CD8-positive, alpha-beta T cell (primary cell): ENCODE measurements at places on chromosomes 6 and 20.
A peak's percentile ranks its signal among the peaks of the same experiment; 100 is the strongest.

DNA sequence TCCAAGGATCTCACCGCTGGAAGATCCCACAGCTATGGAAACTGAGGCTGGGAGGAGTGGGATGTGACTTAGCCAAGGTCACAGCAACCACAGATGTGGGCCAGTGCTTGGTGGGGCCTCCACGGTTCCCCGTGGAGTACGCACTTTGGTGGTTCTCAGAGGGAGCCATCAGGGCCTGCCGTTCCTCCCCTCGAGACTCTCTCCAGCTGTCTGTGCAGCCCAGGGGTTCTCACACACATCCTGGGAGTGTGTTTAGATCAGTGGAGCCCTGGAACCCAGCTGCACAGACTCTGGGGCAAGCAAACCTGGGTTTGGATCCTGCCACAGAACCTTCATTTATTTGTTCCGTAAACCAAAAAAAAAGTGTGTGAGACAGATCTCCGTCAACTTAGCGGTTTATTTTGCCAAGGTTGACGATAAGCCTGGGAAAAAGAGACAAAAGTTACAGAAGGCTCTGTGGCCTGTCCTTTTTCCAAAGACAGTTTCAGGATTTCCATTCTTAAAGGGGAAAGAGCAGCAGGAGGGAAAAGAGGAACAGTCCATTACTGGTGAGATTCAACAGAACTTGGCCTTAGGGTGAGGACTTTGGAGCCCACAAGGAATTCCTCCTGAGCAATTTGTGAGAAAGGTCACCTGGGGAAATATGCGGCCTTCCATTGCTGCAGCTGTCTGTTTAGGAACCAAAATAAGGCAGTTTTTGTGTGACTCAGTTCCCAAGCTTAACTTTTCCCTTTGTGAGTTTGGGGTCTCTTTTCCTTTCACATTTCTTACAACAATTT is 13.6 kb upstream of the MYMX start:
- DNase-seq: no peak

- DNase-seq: no peak
These were observed 50.5 kb upstream of the BMP6 start for GRCh38 chr6:7675353-7675945.

- DNase-seq: no peak
These were observed 280.5 kb downstream of the DHX35 start for GRCh38 chr20:39242614-39243013.

DNA sequence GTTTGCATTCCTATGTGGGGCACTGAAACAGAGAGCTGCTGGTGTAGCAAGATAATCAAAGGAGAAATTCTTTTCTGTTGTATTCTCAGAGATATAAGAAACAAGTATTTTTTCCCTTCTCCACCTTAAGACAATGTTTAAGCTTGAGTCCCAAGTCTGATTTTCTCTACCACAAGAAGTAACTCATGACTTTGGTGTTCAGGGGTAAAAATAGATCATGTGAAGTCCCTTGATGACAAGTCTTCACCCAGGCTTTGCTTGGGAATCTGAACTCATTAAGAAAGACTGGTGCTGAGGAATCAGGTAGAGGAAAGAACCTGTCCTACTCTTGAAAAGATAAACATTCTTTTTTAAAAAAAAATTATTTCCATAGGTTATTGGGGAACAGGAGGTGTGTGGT is 205.6 kb downstream of the ALDH8A1 start:
- no peak for DNase-seq

GRCh38 chr6:165106261-165106660 is 203.1 kb downstream of the C6orf118 start:
- DNase-seq: no peak

DNA sequence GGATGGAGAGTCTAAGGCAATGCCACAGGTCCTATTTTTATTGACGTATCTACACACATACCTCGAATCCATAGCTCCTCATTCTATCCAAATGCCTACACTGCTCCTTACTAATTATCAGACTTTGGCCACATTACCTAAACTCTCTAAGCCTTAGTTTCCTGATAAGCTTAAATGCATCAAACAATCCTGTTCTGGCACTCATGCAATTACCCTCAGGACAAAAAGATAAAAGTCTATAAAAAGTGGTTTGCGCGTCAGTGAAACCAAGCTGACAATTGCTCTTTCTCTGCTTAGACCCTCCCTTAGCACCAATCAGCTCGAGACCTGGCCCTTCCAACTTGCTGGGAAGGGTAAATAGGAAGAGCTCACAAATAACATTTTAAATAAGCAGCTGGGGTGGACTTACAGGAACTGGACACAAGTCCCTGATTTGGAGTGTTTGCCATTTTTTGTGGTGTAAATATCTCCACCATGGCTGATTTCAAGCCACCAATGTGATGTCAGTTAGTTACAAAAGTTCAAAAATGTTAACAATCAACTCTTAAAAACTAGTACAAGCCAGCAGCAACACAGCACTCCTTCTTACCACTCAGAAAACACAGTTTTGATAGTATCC is 7.2 kb upstream of the PLEKHG1 start:
- no peak for DNase-seq

GRCh38 chr20:39960522-39961428 is 728.3 kb downstream of the MAFB start:
- DNase-seq: no peak

DNA sequence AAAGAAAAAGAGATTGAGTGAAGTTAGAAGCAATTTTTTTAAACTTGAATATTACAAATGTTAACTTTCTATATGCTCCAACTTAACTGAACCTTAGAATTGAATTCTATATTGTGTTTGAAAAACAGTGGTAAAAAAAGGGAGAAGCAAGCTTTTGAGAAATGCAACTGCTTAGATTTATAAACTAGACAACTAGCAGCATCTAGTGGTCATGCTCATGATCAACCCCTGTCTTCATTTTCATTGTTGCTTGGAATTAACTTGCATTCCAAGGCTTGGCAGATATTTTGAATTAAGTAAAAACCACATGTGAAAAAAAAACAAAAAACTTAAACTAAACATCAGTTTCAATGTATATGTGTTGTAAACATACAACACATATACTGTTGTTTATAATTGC is 113.1 kb downstream of the C6orf58 start:
- DNase-seq: no peak

- no peak for DNase-seq
These were observed 25.0 kb upstream of the SH3BGRL2 start for GRCh38 chr6:79605968-79606764.

DNA sequence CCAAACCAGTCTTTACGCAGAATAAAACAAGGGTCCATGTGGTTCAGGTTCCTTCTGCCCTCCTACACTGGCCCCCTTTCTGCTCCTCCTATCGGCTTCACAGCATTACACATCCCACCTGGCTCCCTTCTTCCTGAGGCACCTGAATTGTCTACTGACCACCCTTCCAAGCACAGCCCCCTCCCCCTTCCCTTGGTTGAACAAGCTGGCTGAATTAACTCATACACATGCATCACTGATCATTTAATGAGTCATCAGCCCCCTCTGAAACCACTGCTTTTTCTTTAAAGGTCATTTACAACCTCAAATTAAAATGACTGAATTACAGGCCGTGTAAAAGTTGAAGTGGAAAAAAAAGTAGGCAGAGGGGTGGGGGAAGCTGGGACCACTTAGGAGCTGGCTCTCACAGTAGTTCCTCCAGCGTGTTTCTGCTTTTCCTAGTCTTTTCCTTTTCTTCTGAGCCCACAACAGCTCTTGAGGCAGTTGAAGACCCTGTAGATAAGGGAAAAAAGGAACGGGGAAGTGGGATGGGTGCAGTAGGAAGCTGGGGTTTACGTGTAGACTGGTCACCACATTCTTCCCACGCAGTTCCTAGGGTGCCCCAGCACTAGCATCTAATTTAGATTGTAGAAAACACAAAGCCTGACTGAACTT is 67.6 kb downstream of the FYN start:
- DNase-seq: no peak

DNA sequence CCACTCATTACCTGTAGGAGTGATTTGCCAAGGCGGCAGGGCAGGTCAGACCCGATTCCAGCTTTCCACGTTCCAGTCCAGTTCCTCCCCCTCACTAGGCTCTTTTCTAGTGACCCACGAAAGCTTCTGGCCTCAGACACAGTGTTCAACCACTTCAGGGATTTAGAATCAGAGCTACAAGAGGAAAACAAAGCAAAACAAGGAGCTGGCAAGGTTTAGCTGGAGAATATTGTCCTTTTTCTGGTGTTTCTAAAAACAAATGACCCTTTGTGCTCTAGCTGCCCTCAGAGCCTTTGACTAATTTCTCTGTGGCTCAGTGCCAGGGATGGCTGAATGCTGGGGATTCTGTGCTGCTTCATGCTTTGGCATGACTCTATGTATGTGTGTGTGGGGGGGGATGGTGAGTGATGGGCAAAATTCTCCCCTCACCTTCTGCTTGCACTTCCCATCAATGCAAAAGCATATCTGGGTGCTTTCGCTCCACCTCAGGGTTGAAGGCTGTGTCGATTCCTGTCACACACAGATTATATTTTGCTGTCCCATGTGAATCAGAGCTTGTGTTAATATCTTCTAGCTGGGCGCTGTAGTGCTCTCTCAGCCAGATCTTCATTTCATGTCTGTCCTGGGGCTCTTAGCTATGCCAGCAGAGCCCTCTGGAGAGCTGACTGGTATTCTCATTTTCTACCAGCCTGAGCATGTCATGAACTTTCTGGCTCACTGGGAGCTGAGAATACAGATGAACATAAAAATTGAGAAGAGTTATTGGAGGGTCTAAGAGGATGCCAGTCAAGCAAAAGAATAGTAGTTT is 19.3 kb upstream of the NEDD9 start:
- DNase-seq: no peak

GRCh38 chr6:44504301-44504791 is 116.8 kb downstream of the CDC5L start:
- no peak for DNase-seq

DNA sequence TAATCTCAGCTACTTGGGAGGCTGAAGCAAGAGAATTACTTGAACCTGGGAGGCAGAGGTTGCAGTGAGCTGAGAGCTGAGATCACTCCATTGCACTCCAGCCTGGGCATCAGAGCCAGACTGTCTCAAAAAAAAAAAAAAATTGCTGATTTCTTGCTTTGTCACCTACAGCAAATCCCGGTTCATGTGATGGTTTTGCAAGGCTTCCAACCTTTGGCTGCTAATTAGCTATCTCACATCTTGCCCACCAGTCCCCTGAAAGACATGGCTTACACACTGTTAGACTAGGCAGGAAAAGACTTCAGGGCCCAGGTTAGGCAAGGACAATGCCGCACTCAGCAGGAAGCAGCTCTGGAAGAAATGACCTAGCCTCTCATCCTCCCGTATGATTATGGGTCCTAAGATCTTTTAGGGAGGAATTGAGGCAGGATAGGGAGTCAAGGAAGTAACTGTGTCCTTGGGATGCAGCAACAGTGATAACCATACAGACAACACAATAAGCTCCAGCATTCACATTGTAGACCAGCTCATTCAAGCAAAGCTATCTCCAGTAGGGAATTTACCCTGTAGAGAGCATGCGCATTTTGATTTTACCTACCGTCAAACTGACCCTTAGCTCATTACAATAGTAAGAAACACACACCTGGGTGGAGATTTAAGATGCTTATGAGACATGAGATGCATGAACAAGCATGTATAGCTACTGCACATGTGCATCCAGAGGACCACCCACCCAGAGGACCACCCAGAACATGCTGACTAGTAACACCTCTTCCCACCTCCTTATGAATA is 40.5 kb upstream of the POU5F1 start:
- no peak for DNase-seq

DNA sequence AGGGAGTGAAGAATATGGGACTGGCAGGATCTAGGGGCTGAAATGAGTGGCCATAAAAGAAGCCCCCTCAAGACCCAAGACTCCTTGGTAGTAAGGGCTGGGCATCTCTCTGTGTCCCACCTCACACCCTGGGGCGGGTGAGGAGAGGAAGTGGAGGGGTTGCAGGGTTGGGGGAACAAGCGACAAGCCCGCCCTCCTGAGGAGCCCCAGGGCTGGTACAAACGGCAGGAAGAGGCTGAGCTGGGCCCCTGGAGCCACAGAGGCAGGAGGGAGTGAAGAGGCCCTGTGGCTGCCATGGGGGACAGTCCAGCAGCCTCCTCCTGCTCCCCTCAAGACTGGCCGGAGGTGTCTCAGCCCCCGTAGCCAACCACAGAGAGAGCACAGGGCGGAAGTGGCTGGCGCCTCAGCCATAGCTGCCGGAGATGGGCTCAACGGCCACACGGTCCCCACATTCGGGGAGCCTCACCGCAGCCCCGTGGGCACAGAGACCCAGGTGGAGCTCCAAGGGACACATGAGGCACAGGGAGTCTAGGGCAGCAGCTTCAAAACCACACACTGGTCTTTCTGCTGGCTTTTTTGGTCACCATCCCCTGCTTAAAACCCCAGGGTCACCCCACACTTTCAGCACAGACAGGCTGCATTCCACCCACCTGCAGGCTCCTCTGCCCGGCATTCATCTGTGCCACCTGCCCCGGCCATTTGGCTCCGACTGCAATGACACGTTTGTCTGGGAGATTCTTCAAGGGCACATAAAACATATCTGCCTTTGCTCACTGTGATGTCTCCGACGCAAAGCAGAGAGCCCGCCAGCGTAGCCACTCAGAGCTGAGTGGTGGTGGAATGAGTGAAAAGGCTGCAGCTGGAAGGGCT is 524 bp downstream of the C20orf203 start:
- DNase-seq: peak; percentile 30

DNA sequence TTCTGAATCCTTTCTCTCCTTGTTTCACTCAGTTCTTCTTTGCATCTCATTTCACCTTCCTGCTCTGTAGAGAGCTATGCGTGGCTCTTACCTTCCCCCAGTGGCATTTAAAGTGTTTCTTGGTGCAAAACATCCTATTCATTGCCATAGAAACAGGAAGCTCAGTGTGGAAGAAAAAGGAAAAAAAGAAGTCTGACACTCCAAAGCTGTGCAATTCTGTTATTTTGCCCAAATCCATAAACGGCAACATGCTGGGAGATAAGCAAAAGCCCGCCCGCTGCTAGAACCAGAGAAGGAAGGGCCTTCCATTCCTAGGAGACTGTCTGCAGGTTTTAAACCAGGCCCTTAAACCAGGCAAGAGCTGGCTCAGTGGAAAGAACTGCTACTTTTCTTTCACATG is 247.1 kb downstream of the HIVEP2 start:
- no peak for DNase-seq

DNA sequence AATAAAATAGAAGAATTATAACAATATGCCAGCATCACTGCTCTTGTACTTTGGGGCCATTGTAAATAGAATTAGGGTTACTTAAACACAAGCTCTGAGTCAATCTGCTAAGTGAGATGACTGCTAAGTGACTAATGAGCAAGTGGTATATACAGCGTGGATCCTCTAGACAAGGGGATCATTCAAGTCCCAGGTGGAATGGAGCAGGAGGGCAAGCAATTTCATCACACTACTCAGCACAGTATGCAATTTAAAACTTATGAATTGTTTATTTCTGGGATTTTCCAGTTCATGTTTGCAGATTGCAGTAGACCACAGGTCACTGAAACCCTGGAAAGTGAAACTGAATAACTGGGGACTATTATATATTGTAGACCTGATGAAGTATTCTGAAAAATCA is 235.3 kb downstream of the BTBD3 start:
- no peak for DNase-seq

GRCh38 chr6:26097268-26097875 is 10.1 kb downstream of the HFE start:
- peak; percentile 80 for DNase-seq

- DNase-seq: no peak
These were observed 12.8 kb upstream of the FANCE start for GRCh38 chr6:35439308-35439707.

GRCh38 chr6:125584468-125584939 is 164.9 kb upstream of the HEY2 start:
- no peak for DNase-seq
